AG10803 (cell line): ENCODE measurements at places on chromosomes 3 and 15.

GRCh38 chr15:40454904-40455391, 14.2 kb downstream of the BAHD1 start:
- peak; percentile 47 for DNase-seq

GRCh38 chr3:36525115-36525801, 145.0 kb downstream of the STAC start:
- DNase-seq: peak; percentile 87

GRCh38 chr3:194339356-194339755, 11.8 kb downstream of the CPN2 start:
- no peak for DNase-seq

DNA sequence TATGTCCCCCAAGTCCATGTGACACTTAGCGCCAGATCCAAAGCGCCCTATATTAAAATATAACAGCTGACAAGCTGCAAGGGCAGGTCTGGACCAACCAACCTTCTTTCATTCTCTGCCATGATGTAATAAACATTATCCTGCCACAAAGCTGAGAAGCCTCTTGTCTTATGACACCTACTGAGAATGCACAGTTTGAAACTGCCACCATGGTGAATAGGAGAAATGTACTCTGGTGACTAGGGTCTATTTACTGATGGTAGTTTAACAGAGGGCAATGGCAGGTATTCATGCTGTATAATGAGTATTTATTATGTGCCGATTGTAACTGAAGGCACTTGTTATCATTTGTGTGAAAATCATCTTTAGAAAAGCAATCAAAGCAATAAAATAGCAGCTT, 634.0 kb downstream of the OTOL1 start:
- no peak for DNase-seq

GRCh38 chr15:64011736-64012135, 34.5 kb downstream of the DAPK2 start:
- no peak for DNase-seq

GRCh38 chr3:13238687-13239466, 165.6 kb upstream of the IQSEC1 start:
- no peak for DNase-seq
